Lower lobe of right lung (tissue), 2 donors: ENCODE measurements at places on chromosomes 11 and 22. TPM values are rescaled to one million over a fixed set of nuclear protein-coding genes. Genes with fewer than 3 reads are reported as not detected.

DNA sequence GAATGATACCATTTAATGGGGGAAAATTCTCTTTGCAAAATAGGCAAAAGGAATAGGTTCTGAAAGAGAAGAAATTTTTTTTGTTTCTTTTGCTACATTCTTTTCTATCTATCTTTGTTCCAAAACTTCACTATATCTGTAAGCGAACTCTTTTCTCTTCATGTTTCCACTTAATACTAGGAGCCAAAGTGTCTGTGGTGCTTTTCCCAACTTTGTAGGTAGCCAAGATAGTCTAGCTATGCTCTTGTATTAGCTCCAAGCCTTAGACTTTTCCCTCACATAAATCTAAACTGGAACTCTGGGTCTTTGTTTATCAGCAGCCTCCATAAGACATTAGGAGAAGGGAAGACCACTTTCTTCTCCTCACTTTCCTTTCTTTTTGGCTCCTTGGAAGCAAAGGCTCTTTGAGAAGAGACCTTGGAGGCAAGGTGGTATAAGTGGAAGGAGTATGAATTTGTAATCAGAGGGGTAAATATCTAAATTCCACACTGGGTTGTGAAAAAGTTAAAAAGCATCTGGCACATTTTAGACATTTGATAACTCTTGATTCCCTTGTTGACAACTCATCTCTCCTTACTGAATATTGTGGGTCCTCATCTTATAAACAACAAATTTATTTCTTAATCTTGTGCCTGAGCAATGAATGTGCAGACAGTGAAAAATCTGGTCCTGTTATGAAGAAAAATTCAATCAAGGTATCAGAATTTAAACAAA is 130.0 kb downstream of the EHF start:
- no peak for DNase-seq

GRCh38 chr11:47480762-47481161 is 31.8 kb upstream of the RAPSN start:
- DNase-seq = no peak

DNA sequence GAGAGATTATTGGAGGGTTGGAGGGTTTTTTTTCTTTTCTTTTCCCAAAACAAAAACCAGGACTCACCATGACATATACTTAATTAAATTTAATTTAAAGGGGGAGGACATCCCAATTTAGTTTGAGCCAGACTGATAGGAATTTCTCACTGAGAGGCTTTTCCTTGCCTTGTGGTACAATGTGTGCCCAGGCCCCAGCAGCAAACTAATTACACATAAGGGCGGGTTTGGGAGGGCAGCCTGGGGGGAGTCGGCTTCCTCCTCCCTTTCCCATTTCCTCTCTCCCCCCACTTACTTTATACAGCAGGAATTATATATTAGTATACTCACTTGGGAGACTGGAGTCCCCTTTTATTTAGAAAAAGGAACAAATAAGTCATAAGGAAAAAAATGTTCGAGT is 2.9 kb downstream of the TEAD1 start:
- DNase-seq = no peak

DNA sequence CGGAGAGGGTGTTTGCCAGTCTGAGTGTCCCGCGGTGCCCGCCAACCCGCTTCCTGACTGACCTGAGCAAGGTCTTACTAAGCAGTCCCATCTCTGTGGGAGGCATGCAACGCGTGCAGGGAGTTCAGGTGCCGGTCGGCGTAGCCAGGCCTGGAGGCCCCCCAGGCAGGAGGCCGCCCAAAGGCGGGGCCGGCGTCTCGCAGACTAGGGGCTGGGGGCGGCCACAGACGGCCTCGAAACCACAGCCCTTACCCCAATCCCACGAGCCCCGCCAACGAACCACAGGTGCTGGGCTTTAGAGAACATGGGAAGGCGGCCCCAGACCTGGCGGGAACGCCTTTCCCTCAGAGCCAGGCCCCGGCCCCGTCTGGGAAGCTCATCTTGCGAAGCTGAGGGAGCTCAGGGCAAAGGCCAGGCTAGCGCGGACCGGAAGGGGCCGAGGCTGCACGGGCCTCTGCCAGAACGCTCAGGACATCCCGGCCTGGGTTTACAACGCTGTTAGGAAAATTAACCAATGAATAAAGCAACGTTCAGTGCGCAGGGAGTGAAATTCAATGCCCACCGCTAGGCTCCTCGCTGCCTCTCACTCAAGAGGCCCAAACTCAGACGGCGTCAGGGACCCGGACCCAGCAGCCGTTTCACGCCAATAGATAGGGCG is 2.1 kb upstream of the MTFP1 start:
- peak; percentile 78 for DNase-seq

DNA sequence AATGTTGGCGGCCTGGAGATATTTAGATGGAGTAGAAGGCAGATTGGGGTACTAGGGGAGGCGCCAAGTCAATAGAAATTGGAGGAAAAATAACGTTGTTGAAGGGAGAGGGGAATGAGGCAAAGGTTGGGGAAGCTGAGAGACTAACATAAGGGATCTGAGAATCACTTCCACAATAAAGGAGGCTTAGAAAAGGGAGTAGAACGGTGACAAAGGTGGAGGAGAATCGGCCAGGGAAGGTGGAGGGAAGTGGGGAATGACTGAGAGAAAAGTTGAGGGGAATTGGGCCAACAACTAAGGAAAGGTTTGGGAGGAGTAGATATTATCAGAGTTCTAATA is 510 bp downstream of the PPME1 start:
- no peak for DNase-seq

DNA sequence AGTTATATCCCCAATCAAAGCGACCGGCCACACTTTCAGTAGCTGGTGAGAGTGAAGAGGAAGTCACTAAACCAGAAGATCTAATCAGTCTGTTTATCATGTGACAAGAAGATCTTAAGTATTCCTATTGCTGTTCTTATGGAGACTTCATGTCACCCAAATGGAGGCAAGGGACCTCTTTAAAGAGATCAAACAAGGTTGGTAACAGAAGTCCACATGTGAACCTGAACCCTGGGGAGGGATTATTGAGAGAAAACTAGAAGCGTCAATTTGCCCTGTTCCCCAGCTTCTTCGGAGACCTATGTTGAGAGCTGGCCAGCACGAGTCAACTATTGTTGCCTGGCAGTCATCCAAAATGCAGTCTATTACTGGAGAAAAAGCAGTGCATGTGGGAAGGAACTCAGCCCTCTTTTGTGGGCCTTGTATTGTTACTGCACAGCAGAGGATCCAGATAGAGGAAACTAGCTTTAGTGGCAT is 76.9 kb upstream of the CTSC start:
- DNase-seq = no peak

- no peak for DNase-seq
These were observed 993 bp upstream of the SFI1 start for GRCh38 chr22:31495343-31495742.

GRCh38 chr22:46961591-46962295 is 199.3 kb downstream of the TBC1D22A start:
- DNase-seq = no peak

DNA sequence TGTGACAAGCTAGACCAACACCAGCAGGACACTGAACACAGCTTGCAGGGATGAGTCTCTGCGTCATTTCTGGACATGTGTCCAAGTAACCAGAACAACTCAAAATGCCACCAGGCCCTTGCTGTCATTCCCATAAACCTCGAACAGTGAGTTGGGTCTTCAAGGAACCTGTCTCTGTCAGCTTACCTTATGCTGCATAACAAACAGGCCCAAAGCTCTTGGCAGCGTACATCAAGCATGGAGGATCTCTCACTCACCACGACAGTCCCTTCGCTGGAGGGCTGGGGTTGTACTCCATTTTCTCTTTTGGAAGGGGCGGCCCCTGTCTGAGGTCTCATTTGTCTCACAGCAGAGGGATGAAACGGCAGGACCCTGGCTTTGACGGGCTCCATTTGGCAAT is 6.8 kb downstream of the CDKN1C start:
- DNase-seq = no peak

NRXN2 gene
- total RNA-seq = 1.7 TPM
